ENCODE measurements at places on chromosomes 6 and 20. TPM values are rescaled to one million over a fixed set of nuclear protein-coding genes. Genes with fewer than 3 reads are reported as not detected.

The ZDHHC14 gene
- total RNA-seq, result 32.7 TPM

The SYCP2 gene
- 13.5 TPM for total RNA-seq

The HCRTR2 gene
- not detected for total RNA-seq

The BTN1A1 gene
- total RNA-seq, result not detected

The OPRL1 gene
- total RNA-seq, result 0.99 TPM

DNA sequence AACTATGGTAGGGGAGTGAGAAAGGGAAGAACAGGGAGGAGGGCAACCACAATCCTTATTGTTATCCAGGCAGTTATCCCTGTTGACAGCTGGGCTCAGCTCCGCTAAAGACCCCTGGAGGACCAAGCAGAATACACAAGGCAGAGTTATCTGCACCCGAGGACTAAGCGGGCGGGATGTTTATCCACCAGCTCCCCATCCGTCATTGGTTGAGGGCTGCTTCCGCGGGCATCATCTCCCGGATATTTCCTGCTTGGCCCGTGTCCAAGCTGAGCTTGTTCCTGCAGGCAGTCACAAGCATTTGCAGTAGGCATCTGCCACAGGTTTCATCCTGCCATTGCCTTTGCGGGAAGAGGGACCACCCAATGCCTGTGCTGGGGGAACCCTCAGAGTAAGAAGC is 102.1 kb downstream of the DLGAP4 start:
- no peak for DNase-seq

- no peak for DNase-seq
Observed at GRCh38 chr6:157203764-157204163, 119.6 kb downstream of the TMEM242 start.

DNA sequence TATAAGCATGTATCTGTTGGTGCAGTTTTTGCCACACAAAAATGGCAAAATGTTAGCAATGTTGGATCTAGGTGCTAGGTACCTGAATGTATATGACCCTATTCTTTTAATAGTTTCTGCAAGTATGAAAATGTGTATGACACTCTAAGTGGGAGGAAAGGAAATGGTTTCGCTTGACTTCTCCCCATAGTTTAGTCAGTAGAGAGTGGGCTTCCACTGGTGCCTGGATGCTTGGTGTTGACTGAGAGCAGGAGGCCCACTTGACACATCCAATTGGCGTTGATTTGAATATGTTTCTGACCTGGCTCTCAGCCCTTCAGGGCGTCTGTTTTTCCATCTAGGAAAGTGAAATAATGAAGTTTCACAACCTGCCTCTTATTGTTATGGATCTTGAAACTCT is 41.8 kb upstream of the GABRR1 start:
- DNase-seq, result no peak

- DNase-seq, result no peak
Observed at GRCh38 chr20:52904837-52905236, 67.3 kb upstream of the TSHZ2 start.

DNA sequence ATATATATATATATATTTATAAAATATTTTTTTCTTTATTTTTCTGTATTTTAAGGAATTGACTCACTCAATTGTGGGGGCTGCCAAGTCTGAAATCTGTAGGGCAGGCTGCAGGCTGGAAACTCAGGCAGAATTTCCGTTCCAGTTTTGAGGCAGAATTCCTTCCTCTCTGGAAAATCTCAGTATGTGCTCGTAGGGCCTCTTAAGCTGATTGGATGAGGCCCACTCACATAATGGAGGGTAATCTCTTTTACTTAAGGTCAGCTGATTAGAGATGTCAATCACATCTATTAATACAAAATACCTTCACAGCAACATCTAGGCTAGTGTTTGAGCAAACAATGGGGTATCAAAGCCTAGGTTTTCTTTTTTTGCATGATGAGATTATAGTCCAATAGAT is 244.7 kb upstream of the RNF24 start:
- no peak for DNase-seq

DNA sequence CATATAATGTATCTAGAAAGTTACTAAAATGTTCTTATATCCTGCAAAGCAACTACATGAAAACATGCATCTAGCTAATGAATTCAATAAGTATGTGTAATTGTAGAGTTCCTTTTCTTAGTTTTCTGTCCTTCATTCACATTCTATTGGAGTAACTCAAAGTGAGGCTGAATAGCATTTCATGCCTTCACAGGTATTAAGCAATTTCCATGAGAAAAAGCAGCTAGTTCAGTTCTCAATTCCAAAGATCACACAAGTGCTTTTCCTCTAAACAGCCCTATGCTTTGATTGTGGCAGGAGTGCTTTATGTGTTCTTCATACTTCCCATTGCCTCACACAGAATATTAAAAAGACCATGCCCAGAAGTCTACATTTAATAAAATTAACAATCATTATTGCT is 274.9 kb downstream of the RFPL4B start:
- no peak for DNase-seq

DNA sequence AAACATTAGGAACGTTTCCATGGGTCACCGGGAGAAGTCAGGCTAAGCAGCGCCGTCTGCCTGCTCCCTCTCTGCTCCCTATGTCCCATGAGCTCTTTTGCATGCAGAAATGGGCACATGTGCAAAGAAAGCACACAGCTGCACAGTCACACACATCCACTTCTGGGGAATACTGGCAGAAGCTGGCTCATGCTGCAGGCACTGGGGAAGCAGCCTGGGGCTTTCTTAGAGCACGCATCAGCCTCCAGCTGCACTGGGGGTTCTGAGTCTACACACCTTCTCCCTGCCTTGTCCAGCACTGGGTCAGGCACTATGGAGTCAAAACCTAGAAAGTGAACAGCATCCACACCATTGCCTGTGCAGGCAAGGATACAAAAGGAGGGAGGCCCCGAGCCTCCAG is 76.1 kb upstream of the FOXQ1 start:
- no peak for DNase-seq

GRCh38 chr6:35402136-35402855 is 49.8 kb upstream of the FANCE start:
- DNase-seq, result peak; percentile 68

- DNase-seq, result peak; percentile 71
Observed at GRCh38 chr6:148566664-148567350, 180.0 kb upstream of the UST start.

DNA sequence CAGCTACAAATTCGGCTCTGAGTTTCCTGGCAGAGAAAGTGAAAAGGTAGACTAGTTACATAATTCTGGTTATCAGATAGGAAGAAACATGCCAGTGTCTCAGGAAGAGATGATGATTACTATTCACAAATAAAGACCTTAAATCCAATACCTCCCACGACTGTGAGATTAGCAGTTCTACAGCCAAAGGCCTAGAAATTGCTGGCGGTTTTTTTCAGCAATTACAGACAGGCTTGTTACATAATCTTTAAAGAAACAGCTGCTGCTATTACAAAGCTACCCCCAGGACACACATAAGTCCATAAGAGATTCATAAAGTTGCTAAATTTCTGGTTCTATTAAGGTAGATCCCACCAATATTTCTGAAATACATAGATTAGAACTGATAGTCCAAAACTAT is 40.2 kb downstream of the PIGU start:
- DNase-seq, result no peak

GRCh38 chr6:14925699-14926026 is 320.2 kb upstream of the JARID2 start:
- no peak for DNase-seq

- no peak for DNase-seq
Observed at GRCh38 chr6:7911345-7911725, 747 bp upstream of the TXNDC5 start.

DNA sequence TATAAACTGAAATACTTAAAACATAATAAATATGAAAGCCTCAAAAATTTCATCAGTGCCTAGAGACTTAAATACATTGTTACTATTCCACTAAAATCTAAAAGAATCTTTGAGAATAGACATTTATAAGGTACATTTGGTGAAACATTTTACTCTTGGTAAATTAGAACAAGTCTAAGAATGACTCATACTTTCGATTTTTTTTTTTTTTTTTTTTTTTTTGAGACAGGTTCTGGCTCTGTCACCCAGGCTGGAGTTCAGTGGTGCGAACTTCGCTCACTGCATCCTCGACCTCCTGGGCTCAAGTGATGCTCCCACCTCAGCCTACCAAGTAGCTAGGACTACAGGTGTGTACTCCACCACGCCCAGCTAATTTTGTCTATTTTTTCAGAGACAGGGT is 6.4 kb downstream of the FUCA2 start:
- DNase-seq, result no peak

GRCh38 chr6:41505122-41506049 is 40.8 kb upstream of the FOXP4 start:
- no peak for DNase-seq

GRCh38 chr6:120173250-120173649 is 823.7 kb upstream of the MAN1A1 start:
- no peak for DNase-seq

DNA sequence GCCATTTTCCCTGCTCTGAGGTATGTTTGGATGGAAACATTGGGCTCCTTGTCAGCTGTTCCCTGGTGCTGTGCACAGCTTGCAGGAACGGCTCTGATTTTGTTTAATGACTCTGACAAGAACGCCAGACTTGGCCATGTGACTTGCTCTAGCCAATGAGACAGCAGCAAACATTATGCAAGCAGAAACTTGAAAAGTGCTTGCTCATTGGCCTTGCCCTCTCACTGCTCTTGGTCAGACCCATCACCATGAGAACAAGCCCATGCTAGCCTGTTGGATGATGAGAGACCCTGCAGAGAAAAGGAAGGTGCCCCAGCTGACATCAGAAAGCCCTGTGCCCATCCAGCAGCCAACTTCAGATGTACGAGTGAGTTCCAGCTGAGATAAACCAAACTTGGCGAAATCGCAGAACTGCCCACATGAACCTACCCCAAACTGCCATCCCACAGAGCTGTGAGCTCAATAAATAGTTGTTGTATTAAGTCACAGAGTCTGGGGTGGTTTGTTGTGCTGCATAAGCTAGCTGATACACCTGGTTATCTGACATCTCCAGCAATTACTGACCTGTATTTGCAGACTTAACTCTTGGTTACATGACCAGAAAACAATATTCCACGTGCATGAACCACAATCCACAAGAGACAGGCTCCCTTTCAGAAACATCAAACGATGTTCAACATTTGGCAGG is 96.9 kb downstream of the JPH2 start:
- no peak for DNase-seq

- no peak for DNase-seq
Observed at GRCh38 chr20:51640743-51641142, 98.2 kb upstream of the NFATC2 start.
